Breast epithelium (tissue), 4 donors: ENCODE measurements at places on chromosomes 13 and 19. TPM values are rescaled to one million over a fixed set of nuclear protein-coding genes. Genes with fewer than 3 reads are reported as not detected.

The SLITRK5 gene
- total RNA-seq: under 0.01 TPM

The DNM2 gene
- 98.6 TPM for total RNA-seq

DNA sequence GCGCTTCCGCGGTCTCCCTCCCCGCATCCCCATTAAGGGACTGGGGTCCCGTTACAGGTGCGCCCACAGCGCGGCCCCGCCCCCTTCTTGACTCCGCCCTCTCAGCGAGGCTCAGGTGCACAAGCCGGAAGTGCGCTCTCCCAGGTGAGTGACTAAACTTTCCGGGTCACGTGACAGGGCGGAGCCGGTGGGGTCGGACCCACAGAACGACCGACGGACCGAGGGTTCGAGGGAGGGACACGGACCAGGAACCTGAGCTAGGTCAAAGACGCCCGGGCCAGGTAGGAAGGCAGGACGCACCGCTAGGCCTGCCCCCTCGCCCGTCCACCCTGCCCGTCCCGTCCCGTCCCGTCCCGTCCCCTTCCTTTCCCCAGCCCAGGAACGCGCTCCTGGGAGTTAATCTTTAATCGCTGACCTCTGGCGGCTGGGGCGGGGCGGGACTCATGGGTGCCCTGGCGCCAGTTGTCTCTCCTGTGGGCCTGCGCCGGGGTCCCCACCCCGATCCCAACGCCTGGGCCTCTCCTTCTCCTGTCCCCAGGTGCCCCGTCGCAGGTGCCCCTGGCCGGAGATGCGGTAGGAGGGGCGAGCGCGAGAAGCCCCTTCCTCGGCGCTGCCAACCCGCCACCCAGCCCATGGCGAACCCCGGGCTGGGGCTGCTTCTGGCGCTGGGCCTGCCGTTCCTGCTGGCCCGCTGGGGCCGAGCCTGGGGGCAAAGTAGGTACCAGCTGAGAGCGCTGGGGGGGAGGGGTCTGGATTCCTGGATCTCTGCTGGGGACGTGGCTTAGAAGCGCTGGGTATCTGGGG, at the start of gene CRB3:
Gene CRB3 (plus strand): TSS at position 202 of the 804 bp plus-strand sequence. CDS start 431 bp downstream, at position 633.
- DNase-seq: peak; percentile 86
- peaks cover 5% of the 10 kb centered on the region for H3K27me3 ChIP-seq
- H3K36me3 ChIP-seq: no peaks in the 10 kb centered on the region
- peak within 1 kb of the TSS; percentile 65 for H3K4me3 ChIP-seq

- no peak for DNase-seq
- H3K4me1 ChIP-seq: no peaks in the 10 kb centered on the region
- no peaks in the 10 kb centered on the region for H3K27me3 ChIP-seq
- no peak overlapping the region for H3K27ac ChIP-seq
- no peaks in the 10 kb centered on the region for H3K36me3 ChIP-seq
These were observed 14.3 kb upstream of the ZNF541 start for GRCh38 chr19:47587295-47587694.

DNA sequence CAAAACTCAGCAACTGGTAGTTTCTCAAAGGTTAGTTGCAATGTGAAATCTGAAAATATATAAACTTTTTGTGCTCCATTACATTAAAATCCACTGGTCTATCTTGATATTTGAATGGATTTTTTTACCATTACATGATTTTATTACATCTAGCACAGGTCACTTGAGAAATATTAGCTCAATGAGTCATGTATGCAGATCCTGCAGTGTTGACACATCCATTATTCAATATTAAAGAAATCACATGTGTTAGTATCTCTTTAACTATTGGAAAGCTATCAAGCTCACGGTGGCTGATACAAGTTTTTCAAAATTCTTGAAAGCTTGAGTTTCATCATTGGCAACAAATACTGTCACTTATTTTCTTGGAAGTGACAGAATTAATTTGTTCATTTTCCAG, 373.9 kb upstream of the TSHZ3 start:
- H3K36me3 ChIP-seq: no peaks in the 10 kb centered on the region
- no peaks in the 10 kb centered on the region for H3K4me1 ChIP-seq
- no peak overlapping the region for H3K4me3 ChIP-seq
- no peak overlapping the region for H3K27ac ChIP-seq

GRCh38 chr13:72346716-72347115, 380.7 kb downstream of the MZT1 start:
- no peak overlapping the region for H3K27ac ChIP-seq
- H3K4me1 ChIP-seq: no peaks in the 10 kb centered on the region
- DNase-seq: no peak
- no peaks in the 10 kb centered on the region for H3K36me3 ChIP-seq
- H3K27me3 ChIP-seq: no peaks in the 10 kb centered on the region

DNA sequence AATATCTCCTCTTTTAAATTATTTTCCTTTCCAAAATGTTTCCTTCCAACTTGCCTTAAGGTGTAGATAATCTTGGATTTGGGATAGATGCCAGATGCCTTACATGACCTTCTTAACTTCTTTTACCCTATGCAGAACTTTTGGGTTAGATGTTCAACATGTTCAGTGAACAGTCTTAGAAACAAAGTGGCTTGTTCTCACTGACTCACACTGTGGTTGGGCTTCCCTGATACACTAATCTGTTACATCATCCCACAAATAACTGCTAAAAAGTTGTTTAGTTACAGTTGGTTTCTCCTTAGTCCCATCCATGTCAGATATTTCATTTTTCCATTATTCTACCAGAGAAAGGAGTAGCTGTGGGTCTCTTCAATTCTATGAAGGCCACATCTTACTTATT, 2638.2 kb downstream of the PCDH9 start:
- H3K27me3 ChIP-seq: no peaks in the 10 kb centered on the region
- H3K4me1 ChIP-seq: no peaks in the 10 kb centered on the region
- no peak for DNase-seq
- H3K4me3 ChIP-seq: no peak overlapping the region
- H3K27ac ChIP-seq: no peak overlapping the region
